Activated T-helper 1 cell treated with Interleukin-2 at 50 U/mL for 16 hours (primary cell): ENCODE measurements at places on chromosomes 5 and 9.

DNA sequence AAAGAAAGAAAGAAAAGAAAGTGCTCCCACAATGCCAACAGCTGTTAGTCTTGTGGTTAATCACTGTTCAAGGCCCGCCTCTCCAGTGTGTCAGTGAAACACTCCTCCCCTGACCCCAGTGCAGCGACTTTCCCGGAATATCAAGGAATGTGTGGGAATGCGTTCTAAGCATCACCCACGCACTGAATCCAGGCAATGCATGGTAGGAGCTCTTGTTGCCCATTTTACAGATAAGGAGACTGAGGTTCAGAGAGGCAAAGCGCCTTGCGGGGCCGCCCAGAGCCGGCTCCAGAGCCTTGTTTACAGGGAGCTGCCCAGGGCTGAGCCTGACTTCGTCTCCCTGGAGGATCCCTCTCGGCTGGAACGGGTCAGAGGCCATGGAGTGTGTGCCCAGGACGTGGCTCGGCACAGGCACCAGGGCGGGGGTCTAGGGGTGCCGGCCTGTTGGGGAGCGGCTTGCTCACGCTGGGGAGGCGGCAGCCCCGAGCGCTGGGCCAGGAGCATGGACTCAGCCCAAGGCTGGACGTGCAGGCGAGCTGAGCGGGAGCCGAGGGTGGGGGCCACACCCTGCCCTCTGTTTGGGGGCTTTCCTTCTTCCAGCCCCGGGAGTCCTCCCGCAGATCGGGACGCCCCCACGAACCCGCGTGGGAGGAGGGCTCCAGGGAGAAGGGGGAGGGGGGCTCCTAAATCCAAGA is 823 bp downstream of the ST6GALNAC6 start:
- DNase-seq, result no peak

DNA sequence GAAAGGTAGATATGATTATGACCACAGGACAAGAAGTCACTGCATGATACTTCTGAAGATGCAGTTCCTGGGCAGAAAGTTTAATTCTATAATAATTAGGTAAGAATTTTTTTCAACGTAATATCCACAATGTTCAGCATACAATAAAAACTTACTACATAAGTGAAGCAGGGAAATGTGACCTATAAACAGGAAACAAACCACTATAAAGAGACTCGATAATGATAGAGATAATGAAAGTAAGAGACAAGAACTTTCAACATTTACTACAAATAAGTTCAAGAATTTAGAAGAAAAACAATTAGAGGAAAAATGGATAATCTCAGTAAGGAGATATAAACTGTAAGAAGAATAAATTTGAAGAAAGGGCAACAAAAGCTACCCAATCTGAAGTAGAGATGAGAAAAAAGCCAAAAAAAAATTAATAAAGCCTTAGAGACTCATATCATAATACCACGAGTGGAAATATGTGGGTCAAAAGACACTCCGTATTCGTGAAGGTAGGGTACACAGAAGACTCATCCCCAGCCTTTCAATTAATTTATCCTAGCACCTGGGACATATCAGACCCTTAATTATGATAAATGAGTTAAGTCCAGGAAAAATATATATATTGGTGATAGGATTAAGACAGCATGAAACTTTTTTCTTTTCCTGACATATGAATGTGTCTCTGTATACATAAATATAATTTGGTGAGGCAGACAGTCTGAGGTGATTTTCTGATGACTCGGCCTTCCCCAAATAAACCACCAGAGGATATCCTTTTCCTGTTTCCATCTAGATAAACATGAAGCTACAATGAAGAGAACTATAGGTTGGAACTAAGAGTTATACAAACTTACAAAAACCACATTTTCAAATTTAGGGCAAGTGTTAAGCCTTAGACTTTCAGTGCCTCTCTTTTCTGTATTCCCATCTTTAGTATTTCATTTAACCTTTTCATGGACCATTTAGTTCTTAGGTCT is 120.4 kb downstream of the RAPGEF6 start:
- no peak for DNase-seq

DNA sequence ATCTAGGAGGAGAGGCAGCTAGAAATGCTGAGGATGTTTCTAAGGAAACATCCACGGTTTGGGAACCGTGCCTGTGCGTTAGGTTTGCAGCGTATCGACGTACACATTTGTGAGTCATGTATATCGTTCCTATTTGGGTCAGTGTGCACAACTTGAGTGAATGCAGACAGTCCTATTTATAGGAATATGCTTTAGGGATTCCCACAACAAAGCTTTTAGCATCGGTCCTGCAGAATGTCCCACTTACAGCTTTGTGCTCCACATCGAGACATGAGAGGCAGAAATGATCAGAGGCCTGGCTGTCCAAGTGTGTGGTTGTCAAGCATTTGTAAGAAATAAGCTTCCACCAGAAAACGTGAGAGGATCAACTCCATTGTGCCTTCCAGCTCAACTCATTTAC is 1282.7 kb upstream of the WWC1 start:
- no peak for DNase-seq

DNA sequence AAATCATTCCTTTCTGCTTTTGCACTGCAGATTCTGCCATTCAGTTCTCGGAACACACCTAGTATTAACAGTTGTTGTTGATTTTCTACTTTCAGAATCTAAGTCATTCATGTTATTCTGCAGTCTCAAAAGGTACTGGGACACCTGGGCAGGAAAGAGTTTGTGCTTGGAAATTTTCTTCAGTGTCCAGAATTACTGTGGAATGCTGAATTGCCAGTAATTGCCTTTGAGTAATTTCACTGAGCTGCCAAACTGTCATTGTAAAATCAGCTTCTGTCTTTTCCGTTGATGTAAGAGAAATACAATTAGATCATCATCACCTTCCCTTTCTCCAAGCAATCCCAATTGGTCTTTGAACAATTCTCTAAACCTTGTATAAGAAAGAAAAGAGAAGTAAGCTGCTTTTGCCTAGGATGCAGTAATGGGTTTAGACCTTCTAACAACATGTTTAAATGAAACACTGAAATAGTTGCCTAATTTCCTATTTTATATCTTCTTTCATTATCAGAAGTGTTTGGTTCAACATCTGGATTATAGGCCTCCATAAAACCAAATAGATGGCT is 75.7 kb upstream of the TGFBR1 start:
- DNase-seq, result no peak

DNA sequence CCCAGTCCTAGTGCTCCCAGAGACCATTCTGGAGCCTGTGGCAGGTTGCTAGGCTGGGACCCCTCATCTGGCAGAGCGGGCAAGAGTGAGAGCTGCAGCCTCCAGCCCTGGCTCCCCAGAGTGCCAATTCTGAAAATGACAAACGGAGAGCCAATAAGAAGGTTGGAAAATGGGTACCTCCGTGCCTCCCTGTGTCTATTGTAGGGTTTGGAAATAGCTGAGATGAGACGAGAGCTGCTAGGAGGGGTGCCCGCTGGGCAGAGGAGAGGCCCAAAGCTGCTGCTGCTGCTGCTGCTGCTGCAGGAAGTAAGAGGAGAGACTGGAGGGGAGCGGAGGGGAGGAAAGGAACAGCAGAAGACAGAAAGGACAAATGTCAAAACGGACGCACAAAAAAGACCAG is 36.0 kb upstream of the FUBP3 start:
- no peak for DNase-seq

DNA sequence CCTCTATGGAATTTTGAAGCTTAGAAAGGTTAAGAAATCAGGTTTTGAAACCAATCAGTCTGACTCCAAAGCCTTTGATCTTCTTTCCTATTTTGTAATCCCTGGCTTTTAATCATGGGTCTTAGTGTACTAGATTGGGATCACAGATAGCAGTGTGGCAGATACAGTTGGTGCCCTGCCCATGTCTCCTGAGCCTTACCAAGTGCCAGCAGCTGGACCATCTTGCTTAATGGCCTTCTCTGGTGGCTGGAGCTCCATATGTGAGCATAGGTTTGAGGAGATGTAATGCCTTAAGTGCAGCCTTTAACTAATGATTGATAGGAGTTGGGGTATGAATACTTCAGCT is 16.7 kb upstream of the RIC1 start:
- DNase-seq, result no peak

GRCh38 chr5:84287951-84288350 is 96.7 kb downstream of the EDIL3 start:
- DNase-seq, result no peak

- DNase-seq, result no peak
These were observed 13.0 kb downstream of the CD74 start for GRCh38 chr5:150399524-150400211.

GRCh38 chr9:135602789-135603481 is 36.4 kb downstream of the GLT6D1 start:
- DNase-seq, result peak; percentile 24

DNA sequence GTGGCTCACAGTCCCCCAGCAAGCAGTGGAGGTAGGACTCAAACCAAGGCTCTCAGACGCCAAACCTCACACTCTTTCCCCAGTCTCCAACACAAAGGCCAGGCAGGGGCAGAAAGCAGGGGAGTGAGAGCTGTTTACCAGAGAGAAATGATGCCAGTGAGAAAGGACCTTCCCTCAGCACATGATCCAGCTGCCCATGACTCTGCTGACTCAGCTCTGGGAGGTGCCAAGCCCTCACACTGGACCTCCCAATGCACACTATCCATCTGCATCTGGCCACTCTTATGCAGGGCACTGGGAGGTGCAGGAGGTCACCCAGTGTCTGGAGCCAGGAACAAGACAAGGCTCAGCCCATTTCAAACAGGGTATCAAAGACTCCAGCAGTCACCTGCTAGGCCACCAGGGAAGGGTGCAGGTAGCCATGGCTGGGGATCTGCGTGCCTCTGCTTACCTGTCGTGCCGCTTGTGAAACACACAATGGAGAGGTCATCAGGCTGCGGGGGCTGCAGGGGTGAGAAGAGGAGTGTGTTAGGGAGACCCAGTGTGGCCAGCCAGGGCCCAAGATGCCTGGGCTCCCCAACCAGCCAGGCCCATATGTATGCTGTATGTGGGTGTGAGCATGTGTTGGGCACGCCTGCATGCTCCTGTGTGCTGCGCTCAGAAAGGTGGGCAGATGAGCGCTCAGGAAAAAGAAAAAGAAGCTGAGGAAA is 26.3 kb downstream of the ACSL6 start:
- no peak for DNase-seq

GRCh38 chr9:114259798-114260523 is 62.9 kb upstream of the ORM1 start:
- DNase-seq, result no peak

DNA sequence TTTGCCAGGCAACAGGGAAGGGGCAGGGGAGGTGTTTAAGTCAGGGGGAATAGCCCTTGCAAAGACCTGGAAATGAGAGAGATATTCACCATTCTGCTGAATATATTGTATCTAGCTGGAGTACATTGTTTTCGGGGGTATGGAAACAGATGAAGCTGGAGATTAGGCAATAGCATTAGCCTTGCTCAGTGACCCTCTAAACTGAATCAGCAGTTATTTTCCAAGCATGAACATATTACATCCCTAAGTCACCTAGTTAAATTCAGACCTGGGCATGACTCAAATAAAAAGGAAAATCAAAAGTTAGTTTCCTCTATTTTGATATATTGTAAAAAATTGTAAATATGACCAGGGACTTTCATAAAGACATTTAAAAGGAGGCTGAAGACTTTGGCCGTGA is 544.6 kb upstream of the TRPC7 start:
- no peak for DNase-seq

- no peak for DNase-seq
These were observed 13.4 kb upstream of the XPA start for GRCh38 chr9:97710356-97711222.

DNA sequence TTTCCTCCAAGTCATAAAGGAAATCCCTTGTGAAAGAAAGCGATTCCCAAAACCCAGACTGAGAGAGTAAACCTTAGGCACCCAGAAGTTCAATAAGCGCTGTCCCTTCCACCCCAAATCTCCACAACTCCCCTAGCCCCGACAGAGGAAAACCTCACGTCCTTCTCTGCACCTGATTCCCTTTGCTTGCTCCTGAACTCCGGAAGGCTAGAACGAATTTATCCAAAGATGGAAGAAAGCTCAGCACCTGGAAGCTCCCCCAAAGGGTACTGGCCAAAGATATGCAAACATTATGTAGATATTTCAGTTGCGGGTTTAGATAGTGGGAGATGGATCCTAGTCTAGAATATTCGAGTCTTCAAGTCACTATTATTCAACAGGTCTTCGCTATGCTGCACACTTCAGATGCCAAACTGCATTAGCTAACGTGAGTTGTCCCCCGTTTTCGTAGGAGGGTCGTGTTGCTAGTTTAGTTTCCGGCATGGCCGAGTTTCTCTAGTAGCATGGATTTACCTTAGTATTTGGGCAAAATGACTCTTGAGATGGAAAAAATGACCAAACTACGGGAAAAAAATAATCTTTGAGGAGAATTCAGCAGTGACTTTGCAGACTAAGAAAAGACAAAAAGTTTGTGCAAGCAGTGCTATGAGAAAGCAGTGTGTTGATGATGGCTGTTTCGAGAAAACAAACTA is 27.7 kb downstream of the NR2F1 start:
- no peak for DNase-seq

DNA sequence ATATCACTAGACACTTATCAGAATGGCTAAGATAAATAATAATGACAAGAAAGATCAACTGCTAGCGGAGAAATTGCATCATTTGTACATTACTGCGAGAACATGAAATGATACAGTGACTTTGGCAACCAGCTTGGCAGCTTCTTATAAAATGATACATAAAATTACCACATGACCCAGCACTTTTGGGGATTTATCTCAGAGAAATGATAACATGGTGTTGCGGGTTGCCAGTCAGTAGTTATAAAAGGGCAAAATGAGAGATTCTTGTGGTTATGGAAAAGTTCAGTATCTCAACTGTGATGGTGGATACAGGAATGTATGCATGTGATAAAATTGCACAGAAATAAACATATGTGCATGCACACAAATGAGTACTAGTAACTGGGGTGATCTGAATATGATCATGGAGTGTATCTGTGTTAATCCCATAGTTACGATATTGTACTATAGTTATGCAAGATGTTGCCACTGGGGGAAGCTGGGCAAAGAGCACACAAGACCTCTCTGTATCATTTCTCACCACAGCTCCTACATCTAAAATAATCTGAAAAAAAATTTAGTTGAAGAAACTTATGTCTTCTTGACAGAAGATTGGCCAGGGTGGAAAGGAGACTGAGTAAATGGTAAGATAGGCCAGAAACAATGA is 128.9 kb downstream of the NXNL2 start:
- no peak for DNase-seq

DNA sequence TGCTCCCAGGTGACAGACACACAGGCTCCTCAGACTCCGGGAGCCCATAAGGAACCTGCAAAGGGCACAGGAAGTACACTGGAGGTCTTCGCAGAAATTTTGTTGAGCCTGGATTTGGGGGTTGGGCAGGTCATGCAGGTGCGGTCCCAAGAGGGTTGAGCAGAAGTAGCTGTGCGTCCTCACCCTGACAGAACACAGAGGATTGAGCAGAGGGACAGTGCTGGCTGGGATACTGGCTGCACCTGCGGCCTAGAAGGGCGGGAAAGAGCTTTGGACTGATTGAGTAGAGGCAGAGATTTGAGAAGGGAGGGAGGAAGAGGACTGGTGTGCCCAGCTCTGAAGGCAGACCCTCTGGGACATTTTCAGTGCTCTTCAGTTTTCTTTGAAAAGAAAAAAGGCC is 65.4 kb downstream of the PTPDC1 start:
- no peak for DNase-seq

GRCh38 chr5:172420235-172420939 is 33.9 kb downstream of the SH3PXD2B start:
- DNase-seq, result no peak
